ENCODE measurements at places on chromosomes 3 and 15.

- peak; percentile 50 for DNase-seq
These were observed 474 bp downstream of the ATP2C1 start for GRCh38 chr3:130894130-130894985.

DNA sequence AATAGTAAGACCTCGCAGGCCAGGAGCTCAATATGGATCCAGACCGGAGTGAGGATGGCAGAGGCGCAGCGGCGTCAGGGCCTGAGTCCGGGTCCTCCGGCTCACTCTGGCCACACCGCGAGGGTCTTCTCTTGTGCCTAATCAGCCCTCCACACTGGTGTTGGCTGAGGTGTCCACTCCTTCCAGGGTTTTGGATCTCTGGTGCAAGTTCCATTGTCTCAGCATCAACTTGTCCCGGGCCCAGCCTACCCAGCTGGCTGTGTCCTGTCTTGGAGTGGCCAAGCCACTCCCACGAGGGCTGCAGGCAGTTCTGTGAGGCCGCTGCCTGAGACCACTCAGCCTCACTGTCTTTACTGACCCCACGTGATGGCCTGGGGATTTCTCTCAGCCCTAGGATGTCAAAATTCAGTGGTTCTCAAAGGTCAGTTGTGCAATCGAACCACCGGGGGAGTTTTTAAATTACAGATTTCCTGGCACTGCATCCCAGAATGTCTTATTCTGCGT lies 12.6 kb upstream of the GOLGA6L7 start:
- DNase-seq, result no peak

GRCh38 chr15:73922186-73923151 lies 3.8 kb upstream of the LOXL1 start:
- peak; percentile 65 for DNase-seq

DNA sequence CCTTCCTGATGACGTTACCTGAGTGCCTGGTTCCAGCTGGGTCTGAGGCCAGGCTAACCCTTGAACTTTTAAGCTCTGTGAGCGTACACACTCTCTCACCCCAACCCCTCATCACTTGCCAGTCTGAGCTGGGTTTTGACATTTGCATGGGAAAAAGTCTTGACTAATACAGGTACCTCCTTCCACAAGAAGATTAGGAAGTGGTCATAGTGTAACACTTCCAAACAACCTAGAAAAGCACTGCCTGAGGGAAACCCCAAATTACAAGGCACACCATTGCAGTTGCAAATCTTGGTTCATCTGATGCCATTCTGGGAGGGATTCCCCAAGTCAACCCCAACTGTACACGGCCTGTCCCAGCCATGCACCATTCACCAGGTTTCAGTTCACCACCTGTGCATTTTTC lies 499.8 kb downstream of the FOXP1 start:
- DNase-seq, result no peak
